ENCODE measurements at places on chromosomes 11 and 22.

- H3K4me3 ChIP-seq, result no peak overlapping the region
- H3K36me3 ChIP-seq, result no peaks in the 10 kb centered on the region
- H3K4me1 ChIP-seq, result no peaks in the 10 kb centered on the region
- H3K27ac ChIP-seq, result no peak overlapping the region
- DNase-seq, result no peak
- no peaks in the 10 kb centered on the region for H3K27me3 ChIP-seq
Observed at GRCh38 chr11:34667810-34668582, 47.1 kb downstream of the EHF start.

GRCh38 chr22:22697377-22698117 is 53.1 kb downstream of the GGTLC2 start:
- peak; percentile 57 for DNase-seq
- no peaks in the 10 kb centered on the region for H3K4me1 ChIP-seq
- no peaks in the 10 kb centered on the region for H3K36me3 ChIP-seq
- no peak overlapping the region for H3K27ac ChIP-seq
- no peak overlapping the region for H3K4me3 ChIP-seq

GRCh38 chr11:8282631-8283030 is 19.0 kb upstream of the LMO1 start:
- H3K27ac ChIP-seq, result no peak overlapping the region
- H3K4me1 ChIP-seq, result no peaks in the 10 kb centered on the region
- no peak for DNase-seq
- H3K27me3 ChIP-seq, result no peaks in the 10 kb centered on the region
- H3K4me3 ChIP-seq, result no peak overlapping the region

GRCh38 chr11:26134481-26135355 is 197.2 kb upstream of the ANO3 start:
- no peaks in the 10 kb centered on the region for H3K36me3 ChIP-seq
- no peak overlapping the region for H3K4me3 ChIP-seq
- H3K27ac ChIP-seq, result no peak overlapping the region
- no peak for DNase-seq
- H3K27me3 ChIP-seq, result no peaks in the 10 kb centered on the region
- H3K4me1 ChIP-seq, result no peaks in the 10 kb centered on the region

DNA sequence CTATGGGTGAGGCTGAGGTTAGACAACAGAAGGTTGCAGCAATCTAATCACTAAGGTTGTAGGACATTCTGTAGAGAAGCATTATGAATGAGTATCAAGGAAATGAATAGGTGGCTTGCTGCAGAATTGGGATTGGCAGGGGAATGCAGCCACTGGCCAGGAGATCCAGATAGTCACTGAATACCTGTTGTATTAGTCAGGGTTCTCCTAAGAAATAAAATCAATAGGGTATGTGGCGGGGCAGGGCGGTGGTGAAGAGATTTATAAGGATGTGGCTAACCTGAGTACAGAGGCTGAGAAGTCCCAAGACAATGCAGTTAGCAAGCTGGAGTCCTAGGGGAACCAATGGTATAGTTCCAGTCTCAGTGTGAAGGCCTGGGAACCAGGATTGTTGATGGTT is 163.0 kb downstream of the SPON1 start:
- H3K4me1 ChIP-seq, result no peaks in the 10 kb centered on the region
- H3K27ac ChIP-seq, result no peak overlapping the region
- H3K36me3 ChIP-seq, result no peaks in the 10 kb centered on the region
- H3K27me3 ChIP-seq, result no peaks in the 10 kb centered on the region

DNA sequence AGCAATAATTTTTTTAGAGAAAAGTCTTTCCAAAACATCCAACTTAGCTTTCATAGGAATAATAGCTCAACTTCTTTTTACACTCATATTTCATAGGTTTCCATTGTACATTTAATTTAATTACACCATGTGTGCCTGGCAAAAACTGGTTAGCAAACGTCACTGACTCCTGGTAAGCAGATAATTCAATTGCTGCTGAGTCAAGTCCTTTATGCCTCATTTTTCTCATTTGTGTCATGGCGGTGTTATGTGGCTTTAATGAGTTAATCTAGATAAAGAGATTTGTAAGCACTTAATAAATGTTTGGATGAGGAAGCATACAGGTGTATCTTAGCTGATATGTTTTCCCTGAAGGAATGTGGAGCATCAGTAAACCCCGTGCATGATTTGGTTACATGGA is 41.2 kb upstream of the PAK1 start:
- no peak overlapping the region for H3K27ac ChIP-seq
- no peak for DNase-seq
- no peaks in the 10 kb centered on the region for H3K27me3 ChIP-seq
- H3K36me3 ChIP-seq, result no peaks in the 10 kb centered on the region
- H3K4me1 ChIP-seq, result no peaks in the 10 kb centered on the region

DNA sequence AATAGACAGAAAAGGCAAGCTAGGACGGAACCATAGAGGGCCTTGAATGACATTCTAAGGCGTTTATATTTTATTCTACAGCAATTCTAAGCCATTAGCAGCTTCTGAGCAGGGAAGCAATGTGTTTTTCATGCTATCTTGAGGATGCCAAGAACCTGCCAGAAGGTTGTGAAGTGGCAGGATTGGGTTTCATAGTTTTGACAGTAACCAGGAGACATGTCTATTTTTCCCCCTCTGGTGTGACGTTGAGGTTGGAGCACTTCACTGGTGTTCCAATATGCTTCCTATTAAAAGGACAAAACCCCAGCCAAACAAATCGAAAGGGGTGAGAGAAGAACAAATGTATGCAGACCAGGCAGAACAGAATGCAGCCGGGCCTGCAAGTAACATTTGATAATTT is 148.2 kb downstream of the SPATA19 start:
- no peaks in the 10 kb centered on the region for H3K27me3 ChIP-seq
- no peak for DNase-seq
- no peak overlapping the region for H3K27ac ChIP-seq
- H3K4me1 ChIP-seq, result no peaks in the 10 kb centered on the region
- no peak overlapping the region for H3K4me3 ChIP-seq

- H3K27ac ChIP-seq, result peak overlapping the region; percentile 21
- H3K4me3 ChIP-seq, result no peak overlapping the region
- no peaks in the 10 kb centered on the region for H3K4me1 ChIP-seq
- peaks cover 72% of the 10 kb centered on the region for H3K36me3 ChIP-seq
Observed at GRCh38 chr11:78216571-78217287, 28.0 kb downstream of the USP35 start.

- no peak overlapping the region for H3K4me3 ChIP-seq
- H3K27ac ChIP-seq, result no peak overlapping the region
- no peaks in the 10 kb centered on the region for H3K4me1 ChIP-seq
- H3K36me3 ChIP-seq, result peaks cover 64% of the 10 kb centered on the region
Observed at GRCh38 chr22:19473578-19473977, 5.4 kb downstream of the UFD1 start.

DNA sequence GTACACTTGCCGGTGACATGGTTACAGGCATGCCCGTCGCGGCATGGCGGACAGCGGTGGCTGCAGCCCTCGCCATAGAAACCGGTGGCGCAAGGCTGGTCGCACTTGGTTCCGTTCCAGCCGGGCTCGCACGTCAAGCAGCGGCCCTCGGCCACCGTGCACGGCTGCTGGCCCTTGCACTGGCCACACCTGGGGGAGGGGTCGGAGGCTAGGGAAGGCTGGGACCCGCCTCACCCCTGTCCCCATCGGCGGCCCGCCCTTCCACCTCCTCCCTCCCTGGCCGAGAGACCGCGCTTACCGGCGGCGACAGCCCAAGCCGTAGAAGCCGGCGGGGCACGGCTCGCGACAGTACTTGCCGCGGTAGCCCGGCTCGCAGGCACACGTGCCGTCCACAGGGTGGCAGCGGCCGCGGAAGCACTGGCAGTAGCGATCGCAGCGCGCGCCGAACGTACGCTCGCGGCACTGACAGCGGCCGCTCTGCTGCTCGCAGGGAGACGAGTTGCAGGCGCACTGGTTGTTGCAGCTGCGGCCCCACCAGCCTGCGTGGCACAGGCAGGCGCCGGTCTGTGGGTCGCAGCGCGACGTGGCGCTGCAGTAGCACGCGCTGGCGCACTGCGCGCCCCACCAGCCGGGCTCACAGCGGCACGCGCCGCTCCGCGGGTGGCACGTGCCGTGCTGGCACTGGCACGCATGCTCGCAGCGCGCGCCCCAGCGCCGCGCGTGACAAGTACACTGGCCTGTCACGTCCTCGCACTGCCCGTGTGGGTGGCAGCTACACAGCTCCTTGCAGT is 6.7 kb downstream of the SCARF2 start:
- H3K4me3 ChIP-seq, result peak overlapping the region; percentile 30
- no peaks in the 10 kb centered on the region for H3K27me3 ChIP-seq
- H3K36me3 ChIP-seq, result peaks cover 46% of the 10 kb centered on the region
- no peak overlapping the region for H3K27ac ChIP-seq

DNA sequence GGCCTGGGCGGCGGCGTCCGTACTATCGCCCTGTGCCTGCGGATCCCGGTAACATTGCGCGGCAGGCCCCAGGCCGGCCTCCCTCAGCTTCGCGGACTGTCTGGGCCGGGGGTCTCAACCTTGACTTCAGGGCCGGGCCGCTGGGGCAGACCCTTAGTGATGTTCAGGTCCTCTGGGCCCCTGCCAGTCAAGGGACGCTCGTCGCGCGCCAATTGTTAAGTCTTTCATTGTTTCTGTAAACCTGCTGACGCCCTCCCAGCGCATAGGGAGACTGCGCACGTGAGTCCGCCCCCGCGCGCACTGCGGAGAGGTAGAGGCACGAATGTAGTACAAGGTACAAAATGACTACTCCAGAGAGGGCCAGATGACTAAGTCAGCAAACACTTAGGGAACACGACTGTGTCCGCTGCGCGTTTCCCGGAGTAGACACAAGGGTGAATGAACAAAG is 451 bp upstream of the HDHD5 start:
- H3K36me3 ChIP-seq, result no peaks in the 10 kb centered on the region
- peak overlapping the region; percentile 90 for H3K27ac ChIP-seq
- H3K4me3 ChIP-seq, result peak overlapping the region; percentile 81
- peaks cover 9% of the 10 kb centered on the region for H3K4me1 ChIP-seq
- no peaks in the 10 kb centered on the region for H3K27me3 ChIP-seq

DNA sequence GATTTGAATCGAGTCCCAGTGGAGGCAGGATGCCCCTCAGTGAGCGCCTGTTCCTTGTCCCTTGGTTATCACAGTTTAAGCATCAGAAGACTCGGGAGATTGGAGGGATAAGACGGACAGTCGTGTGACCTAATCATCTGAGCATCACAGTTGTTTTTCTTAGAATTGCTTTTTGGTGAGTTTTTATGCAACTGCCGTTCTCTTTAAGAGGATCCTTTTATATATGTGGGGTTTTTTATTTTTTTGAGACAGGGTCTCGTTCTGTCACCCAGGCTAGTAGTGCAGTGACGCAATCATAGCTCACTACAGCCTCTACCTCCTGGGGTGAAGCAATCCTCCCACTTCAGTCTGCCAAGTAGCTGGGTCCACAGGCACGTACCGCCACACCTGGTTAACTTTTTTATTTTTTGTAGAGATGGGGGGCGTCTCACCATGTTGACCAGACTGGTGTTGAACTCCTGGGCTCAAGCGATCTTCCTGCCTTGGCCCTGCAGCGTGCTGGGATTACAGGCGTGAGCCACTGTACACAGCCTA is 16.5 kb downstream of the NUP50 start:
- H3K4me3 ChIP-seq, result no peak overlapping the region
- no peak for DNase-seq
- no peaks in the 10 kb centered on the region for H3K27me3 ChIP-seq
- peaks cover 58% of the 10 kb centered on the region for H3K36me3 ChIP-seq
- H3K4me1 ChIP-seq, result no peaks in the 10 kb centered on the region
- H3K27ac ChIP-seq, result no peak overlapping the region

DNA sequence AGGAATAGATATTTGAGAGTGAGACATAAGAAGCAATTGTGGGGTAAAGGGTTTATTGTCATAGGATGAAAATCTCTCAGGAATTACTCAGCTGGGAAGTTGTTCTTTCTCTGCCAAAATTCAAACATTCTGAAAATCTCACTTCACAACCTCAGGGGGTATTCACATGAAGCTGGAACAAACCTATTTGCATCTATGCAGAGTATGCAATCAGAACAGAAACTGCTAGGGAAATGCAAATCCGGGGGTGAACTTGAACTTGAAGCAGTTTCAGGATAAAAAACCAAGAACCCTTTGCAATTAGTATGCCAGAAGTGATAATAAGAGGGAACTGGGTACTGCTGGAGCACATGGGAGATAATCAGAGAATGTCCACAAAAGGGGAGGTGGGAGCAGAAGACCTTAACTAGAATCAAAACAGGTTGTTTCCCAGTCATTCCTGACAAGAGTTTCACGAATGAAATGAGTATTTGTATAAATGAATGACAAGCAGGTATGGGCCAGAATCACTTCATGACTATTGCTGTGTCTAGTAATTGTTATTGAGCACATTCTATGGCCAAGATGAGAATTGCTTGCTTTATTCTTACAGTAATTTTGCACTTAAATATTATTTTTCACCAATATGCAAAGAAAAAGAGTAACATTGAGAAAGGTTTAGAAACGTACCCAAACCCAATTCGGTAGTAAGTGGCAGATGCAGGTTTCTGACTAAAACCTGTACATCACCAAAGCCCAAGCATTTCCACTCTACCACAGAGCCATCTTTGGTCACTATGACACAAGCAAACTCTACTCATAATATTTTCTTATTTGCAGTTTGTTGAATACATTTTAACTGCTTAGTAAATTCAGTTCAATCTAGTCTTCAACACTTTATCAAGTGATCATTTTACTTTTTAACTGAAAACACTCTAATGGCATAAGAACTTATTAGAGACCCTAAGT is 61.8 kb upstream of the UBASH3B start:
- no peak overlapping the region for H3K4me3 ChIP-seq
- DNase-seq, result no peak
- H3K27me3 ChIP-seq, result no peaks in the 10 kb centered on the region
- no peaks in the 10 kb centered on the region for H3K4me1 ChIP-seq
- no peak overlapping the region for H3K27ac ChIP-seq

- no peaks in the 10 kb centered on the region for H3K36me3 ChIP-seq
- no peak overlapping the region for H3K4me3 ChIP-seq
- H3K27me3 ChIP-seq, result no peaks in the 10 kb centered on the region
- DNase-seq, result no peak
- no peak overlapping the region for H3K27ac ChIP-seq
- H3K4me1 ChIP-seq, result peaks cover 13% of the 10 kb centered on the region
Observed at GRCh38 chr22:25567251-25567675, 2.8 kb downstream of the GRK3 start.

- DNase-seq, result no peak
- H3K4me3 ChIP-seq, result no peak overlapping the region
- H3K4me1 ChIP-seq, result no peaks in the 10 kb centered on the region
- no peaks in the 10 kb centered on the region for H3K27me3 ChIP-seq
- no peaks in the 10 kb centered on the region for H3K36me3 ChIP-seq
Observed at GRCh38 chr11:115316696-115317095, 187.5 kb downstream of the CADM1 start.

GRCh38 chr11:13668957-13669521 is 571 bp downstream of the FAR1 start:
- no peaks in the 10 kb centered on the region for H3K36me3 ChIP-seq
- no peaks in the 10 kb centered on the region for H3K4me1 ChIP-seq
- H3K27me3 ChIP-seq, result no peaks in the 10 kb centered on the region
- H3K27ac ChIP-seq, result peak overlapping the region; percentile 84
- DNase-seq, result no peak

- H3K4me3 ChIP-seq, result no peak overlapping the region
- no peaks in the 10 kb centered on the region for H3K36me3 ChIP-seq
- no peak overlapping the region for H3K27ac ChIP-seq
- H3K4me1 ChIP-seq, result no peaks in the 10 kb centered on the region
Observed at GRCh38 chr11:31326470-31327148, 42.9 kb downstream of the DCDC1 start.

Data from ascending aorta (tissue), 2 donors.